ENCODE measurements at places on chromosomes 7 and 10.
A peak's percentile ranks its signal among the peaks of the same experiment; 100 is the strongest.

DNA sequence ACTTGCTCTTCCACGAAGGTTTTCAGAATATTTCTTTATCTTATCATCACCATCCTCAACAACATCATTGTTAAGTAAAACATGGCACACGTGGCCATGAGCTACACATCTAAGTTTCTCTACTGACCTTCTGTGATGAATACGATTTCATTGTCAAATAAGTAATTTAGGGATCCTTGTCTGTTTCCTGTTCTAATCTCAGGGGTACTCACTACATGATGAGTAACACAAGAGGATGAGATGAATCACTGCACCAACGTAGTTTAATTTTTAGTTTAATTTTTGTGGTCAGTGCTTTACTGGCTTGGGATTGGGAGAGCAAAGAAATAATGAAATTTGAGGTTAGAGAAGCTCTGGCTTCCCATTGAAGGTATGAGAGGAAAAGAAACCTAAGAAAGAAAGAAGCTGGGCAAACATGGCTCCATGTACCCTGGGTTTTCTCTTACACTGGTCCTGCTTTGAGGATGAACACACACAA is 461.9 kb upstream of the KLF6 start:
- DNase-seq = no peak

DNA sequence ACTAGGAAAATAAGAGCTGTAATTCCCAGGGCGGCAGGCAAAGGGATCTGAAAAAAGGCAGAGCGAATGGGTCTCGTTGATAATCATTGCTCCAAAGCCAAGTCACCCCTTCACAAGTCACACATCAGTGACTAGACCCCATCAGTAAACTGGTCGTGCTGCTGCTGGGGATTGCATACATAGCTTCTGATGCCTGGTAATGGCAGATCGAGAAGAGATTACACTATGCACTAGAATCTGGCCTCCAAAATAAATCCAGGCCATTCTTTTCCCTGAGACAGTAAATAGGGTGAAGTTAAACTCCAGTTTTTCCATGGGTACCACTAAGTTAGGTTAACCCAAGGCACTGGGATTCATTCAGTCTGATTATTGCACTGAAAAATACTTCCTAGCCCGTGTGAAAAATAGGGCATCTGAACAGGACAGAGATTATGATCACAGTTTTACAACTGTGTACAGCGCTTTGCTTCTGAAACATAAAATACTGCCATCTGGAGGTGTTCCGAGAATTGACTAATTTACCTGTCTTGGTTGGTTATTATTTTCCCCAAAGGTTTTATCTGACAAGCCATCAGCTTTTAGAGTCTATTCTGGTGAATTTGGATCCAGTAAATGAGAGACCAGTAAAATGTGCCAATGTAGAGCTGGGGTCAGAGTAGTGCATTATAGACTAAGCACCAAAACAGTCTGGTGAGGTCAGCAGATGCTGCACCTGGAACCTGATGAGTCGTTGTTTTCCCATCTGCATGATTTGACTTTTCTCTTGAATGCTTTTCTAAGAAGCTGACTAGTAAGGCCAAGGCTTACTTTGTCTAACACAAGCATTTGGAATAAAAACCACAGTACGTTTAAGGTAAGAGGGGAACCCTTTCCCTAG is 82.9 kb upstream of the AFAP1L2 start:
- peak; percentile 38 for DNase-seq

DNA sequence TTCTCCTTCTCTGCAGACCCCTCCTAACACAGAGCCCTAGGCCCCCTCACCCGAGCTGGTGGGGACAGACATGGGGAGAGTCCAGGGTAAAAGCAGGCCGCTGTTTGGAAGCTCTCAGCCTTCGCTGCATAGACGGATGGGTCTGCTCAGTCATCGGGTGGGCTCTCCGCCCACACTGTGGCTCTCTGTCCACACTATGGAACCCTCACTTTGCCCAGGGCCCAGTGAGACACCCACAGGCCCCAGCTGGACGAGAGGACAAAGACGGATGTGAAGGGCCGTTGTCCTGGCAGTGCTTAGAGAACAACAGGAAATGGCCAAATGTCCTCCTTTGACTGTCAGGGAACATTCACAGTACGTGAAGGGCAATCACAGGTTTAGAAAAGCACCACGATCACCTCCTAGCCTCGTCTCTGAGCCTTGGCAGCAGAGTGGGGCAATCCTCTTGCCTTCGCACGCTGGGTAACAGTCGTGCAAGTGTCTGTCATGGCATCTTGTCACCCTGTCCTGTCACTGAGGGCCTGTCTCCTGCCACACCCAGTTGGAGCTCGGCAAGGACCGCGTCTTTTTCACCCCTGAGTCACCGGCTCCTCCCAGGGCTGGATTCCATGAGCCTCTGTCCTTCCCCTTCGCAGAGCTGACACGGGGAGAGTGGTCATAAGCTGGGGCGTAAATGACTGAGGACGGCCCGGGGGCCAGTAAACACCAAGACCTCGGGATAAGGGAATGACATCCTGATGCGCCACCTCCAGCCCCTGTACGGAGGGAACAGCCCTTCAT is 80.6 kb downstream of the PRKAG2 start:
- DNase-seq = peak; percentile 31

- no peak for DNase-seq
Measured at GRCh38 chr10:77867124-77867719, 59.3 kb downstream of the DLG5 start.

DNA sequence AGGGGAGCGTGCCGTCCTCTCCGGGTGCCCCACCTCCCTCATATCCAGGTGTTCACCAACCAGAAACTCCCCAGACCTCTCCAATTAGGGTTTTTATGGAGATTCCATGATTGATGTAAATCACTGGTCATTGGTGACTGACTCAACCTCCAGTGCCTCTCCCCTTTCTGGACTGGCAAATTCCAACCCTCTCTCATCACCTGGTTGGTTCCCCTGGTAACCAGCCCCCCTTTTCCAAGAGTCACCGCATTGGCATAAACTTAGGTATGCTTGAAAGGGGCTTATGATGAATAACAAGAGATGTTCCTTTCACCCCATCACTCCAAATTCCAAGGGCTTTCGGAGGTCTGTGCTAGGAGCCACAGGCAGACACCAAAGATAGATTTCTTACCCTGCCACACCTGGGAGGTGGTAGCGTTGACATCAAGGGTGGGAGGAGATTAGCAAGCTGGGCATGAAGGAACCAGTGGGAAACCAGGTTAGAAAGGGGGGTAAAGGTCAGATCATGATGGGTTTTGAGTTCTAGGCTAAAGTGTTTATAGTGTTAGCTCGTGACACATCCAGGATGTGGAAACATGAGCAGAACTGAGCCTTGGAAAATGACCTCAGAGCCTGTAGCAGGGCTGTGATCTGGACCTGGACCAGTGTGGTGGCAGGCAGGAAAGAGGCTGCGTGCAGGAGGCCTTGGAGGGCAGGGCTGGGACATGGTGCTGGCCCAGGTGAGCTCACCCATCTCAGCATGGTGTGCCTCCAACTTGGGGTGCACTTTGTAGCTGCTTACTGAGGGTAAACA is 45.1 kb downstream of the CAMK1D start:
- peak; percentile 68 for DNase-seq

DNA sequence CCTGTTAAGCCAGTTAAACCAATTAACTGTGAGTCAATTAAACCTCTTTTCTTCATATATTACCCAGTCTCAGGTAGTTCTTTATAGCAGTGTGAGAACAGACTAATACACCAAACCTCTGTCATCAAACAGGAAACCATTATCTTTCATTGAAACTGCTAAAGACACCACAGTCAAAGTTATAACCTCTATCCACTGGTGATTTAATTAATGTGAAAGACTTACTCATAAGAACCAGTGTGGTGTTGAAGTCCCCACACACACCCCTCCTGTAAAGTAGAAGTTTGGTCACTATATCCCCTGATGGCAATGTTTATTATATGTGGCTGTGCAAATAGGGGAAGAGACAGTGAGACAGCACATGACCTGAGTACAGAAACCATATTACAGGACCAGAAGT is 228.1 kb downstream of the NEBL start:
- no peak for DNase-seq

DNA sequence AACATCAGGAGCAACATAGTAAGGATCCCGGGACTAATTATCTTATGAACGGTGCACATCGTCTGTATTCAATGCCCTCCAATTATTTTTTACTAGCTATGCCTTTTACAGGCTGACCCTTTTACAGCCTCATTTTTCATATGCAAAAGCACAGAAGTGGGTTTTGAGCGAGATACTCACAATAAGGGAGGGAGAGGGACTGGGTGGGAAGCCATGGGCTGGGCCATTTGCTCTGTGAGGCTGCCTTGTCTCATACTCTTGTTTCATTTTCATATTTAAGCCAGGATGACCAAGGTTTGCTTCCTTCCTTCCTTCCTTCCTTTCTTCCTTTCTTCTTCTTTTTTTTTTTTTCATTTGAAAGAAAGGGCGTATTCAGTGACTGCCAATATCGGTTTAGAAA is 259.3 kb downstream of the TRIL start:
- no peak for DNase-seq

DNA sequence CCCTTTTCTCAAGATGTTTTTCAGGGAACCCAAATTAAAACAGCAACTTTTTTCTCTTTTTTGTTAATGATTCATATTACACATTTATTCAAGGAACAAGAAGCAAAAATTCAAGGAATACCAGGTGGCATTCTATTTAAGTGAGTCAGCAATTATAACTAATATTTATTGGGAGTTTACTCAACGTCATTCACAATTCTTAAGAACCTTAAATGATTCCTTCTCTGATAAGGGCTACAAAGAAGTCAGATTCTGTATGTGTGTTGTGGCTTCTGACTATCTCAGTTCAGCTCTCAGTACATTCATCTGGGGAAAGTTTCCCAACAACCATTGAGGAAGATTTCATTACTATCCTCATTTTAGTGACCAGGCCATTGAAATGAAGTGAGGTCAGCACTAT is 470.7 kb upstream of the AKR1E2 start:
- no peak for DNase-seq

DNA sequence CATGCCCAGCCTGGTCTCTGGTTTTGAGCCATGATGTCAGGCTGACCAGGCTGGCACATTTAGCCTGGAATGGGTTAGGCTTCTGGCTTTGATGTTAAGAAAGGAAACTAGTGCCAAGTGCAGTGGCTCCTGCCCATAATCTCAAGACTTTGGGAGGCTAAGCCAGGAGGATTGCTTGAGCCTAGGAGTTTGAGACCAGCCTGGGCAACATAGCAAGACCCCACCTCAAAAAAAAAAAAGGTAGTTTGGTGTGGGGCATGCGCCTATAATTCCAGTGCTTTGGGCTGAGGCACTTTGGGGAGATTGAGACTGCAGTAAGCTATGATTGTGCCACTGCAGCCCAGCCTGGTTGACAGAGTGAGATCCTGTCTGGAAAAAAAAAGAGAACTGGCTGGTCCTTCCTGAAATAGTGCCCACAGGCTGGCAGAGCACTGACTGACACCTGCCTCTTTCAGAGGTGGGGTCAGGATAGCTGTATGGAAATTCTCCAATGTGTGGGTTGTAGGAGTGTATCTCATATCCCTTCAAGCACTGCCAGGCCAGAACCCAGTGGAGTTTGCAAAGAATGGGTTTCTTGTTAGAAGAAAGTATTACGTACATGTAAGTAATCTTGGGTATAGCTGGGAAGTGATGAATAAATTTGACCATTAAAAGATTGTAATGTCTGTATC is 61.3 kb downstream of the KAT6B start:
- no peak for DNase-seq

DNA sequence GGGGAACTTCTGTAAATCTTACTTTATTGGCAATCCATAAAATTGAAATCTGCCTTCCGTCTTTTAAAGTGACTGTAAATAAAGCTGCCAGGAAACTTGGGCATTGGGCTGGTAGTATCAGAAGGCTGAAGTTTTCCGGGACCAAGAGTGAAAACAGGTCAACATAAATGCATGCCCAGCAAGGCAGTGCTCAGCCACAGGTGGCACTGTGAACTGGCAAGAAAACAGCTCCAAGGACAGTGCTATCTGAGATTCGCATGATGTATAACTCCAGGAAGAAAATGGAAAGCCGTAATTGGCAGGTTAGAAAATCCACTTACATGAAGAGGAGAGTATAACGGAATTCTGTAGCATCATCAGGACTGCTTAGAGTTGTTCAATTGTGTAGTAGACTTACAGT is 1.9 kb upstream of the INSYN2A start:
- no peak for DNase-seq

- DNase-seq = no peak
Measured at GRCh38 chr7:157446322-157446721, 109.5 kb downstream of the DNAJB6 start.

- peak; percentile 8 for DNase-seq
Measured at GRCh38 chr10:101397140-101397539, 43.2 kb downstream of the BTRC start.

- DNase-seq = no peak
Measured at GRCh38 chr7:41706228-41706930, 3.5 kb upstream of the INHBA start.

DNA sequence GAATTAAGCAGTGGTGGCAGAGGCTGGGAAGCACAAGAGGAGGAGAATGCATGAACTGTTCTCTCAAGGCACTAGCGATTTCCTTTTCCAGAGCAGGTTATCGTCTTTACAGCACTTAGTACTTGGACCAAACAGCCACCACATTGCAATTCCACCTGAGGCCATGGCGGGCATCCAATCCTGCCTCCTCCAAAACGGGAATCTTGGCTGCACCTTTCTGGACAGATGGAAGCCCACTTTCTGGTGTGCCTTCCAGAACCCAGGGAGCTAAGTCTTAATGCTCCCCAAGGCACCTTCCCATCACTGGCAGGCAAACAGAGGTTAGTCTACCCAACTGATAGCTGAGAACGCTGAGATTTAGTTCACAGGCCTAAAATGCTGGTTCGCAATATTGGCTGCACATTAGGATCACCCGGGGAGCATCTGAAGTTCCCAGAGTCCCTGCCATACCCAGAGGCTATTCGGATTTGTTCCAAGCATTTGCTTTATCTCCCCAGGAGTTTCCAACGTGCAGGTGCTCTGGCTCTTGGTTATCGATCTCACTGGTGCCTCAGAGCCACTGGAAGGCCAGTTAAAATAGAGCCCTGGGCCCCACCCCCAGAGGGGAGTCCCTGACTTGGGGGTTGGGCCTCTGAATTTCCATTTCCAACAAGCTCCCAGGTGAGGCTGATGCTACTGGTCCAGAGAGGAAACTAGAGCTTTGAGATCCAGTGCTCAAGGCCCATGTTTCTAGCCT is 62.2 kb downstream of the KCNMA1 start:
- no peak for DNase-seq

DNA sequence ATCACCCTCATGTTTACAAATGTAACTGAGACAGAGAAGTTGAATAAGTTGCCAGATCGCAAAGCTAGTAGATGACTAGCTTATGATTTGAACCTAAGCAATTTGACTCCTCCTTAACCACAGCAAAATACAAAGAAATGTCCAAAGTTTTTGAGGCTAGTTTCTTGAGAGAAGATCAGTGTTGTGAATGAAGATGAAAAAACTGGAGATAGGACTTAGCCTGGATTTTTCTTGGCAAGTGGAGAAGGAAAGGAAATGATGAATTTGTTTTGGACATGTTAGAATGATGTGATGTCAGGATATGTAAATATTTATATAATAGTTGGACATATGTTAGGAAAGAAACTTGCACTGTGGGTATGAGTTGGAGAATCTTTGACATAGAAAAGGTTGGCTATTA is 149.8 kb downstream of the LSMEM1 start:
- DNase-seq = no peak

DNA sequence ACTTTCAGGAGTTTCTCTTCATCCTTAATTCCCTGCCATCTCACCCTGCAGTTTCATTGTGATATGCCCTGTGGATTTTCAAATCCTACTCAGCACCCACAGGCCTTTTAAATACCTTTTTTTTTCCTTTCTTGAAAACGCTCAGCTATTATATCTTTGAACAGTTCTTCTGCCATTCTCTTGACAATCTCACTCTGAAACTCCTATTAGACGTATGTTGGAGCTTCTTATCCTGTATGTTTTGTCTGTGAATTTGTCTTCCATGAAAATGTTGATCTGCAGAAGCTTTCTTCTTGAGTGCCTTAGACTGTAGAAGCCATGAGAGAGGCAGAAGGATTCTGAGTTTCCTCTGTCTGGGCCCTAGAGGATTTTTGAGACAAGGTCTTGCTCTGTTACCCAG is 18.9 kb upstream of the YAE1 start:
- no peak for DNase-seq

All from urothelium cell line (cell line).